ENCODE measurements at places on chromosomes 13 and 19. TPM values are rescaled to one million over a fixed set of nuclear protein-coding genes. Genes with fewer than 3 reads are reported as not detected.

GAPDHS gene
- not detected for total RNA-seq

KXD1 gene
- 149 TPM for total RNA-seq

TIMM44 gene
- total RNA-seq: 67.7 TPM

RDH8 gene
- not detected for total RNA-seq

NPAS1 gene
- total RNA-seq: under 0.01 TPM

DAND5 gene
- not detected for total RNA-seq

PSG6 gene
- not detected for total RNA-seq

RASAL3 gene
- 1.4 TPM for total RNA-seq

SLC1A6 gene
- total RNA-seq: not detected

CEACAM5 gene
- not detected for total RNA-seq

PTPRH gene
- 6.9 TPM for total RNA-seq

SYCN gene
- total RNA-seq: not detected

DZIP1 gene
- total RNA-seq: 23.4 TPM

F10 gene
- 16.0 TPM for total RNA-seq

LYPD5 gene
- total RNA-seq: not detected

SIGLEC12 gene
- not detected for total RNA-seq

COLGALT1 gene
- total RNA-seq: 208 TPM

IFNL1 gene
- not detected for total RNA-seq

ZNF546 gene
- total RNA-seq: 3.9 TPM

SPRED3 gene
- total RNA-seq: 1.7 TPM

RETN gene
- total RNA-seq: not detected

PROZ gene
- total RNA-seq: not detected

ZFP36 gene
- 14.5 TPM for total RNA-seq

SOX21 gene
- total RNA-seq: not detected

XAB2 gene
- 42.2 TPM for total RNA-seq

KLF12 gene
- total RNA-seq: 9.2 TPM

CEACAM20 gene
- total RNA-seq: not detected

FARP1 gene
- total RNA-seq: 45.0 TPM

EPSTI1 gene
- total RNA-seq: 3.2 TPM

OR7C1 gene
- not detected for total RNA-seq

CPB2 gene
- total RNA-seq: not detected

ANGPTL8 gene
- not detected for total RNA-seq

DPF1 gene
- total RNA-seq: 3.5 TPM

ZSCAN1 gene
- not detected for total RNA-seq

CNMD gene
- total RNA-seq: not detected

PLPP2 gene
- total RNA-seq: 29.2 TPM

CEACAM6 gene
- not detected for total RNA-seq

CACNG7 gene
- total RNA-seq: not detected

ZNF763 gene
- 0.86 TPM for total RNA-seq

HSH2D gene
- total RNA-seq: not detected

FXYD1 gene
- total RNA-seq: not detected

BABAM1 gene
- 131 TPM for total RNA-seq

OSCAR gene
- total RNA-seq: under 0.01 TPM

SOX1 gene
- not detected for total RNA-seq

COX6B2 gene
- under 0.01 TPM for total RNA-seq

CBY2 gene
- not detected for total RNA-seq

GPR183 gene
- 0.18 TPM for total RNA-seq

ERICH6B gene
- not detected for total RNA-seq

LRRC25 gene
- total RNA-seq: not detected

HPN gene
- not detected for total RNA-seq

FBXO17 gene
- total RNA-seq: 22.3 TPM

ZIC5 gene
- not detected for total RNA-seq

ZNF69 gene
- total RNA-seq: 3.5 TPM

PSG1 gene
- total RNA-seq: 0.29 TPM

Measured in myometrial cell (primary cell).